ENCODE measurements at places on chromosomes 11 and 22.

GRCh38 chr11:69703453-69703767 is 412 bp downstream of the FGF19 start:
- DNase-seq = no peak
- no peak overlapping the region for H3K27ac ChIP-seq
- no peaks in the 10 kb centered on the region for H3K4me1 ChIP-seq
- H3K4me3 ChIP-seq = no peak overlapping the region
- no peaks in the 10 kb centered on the region for H3K36me3 ChIP-seq
- H3K27me3 ChIP-seq = peaks cover 62% of the 10 kb centered on the region

DNA sequence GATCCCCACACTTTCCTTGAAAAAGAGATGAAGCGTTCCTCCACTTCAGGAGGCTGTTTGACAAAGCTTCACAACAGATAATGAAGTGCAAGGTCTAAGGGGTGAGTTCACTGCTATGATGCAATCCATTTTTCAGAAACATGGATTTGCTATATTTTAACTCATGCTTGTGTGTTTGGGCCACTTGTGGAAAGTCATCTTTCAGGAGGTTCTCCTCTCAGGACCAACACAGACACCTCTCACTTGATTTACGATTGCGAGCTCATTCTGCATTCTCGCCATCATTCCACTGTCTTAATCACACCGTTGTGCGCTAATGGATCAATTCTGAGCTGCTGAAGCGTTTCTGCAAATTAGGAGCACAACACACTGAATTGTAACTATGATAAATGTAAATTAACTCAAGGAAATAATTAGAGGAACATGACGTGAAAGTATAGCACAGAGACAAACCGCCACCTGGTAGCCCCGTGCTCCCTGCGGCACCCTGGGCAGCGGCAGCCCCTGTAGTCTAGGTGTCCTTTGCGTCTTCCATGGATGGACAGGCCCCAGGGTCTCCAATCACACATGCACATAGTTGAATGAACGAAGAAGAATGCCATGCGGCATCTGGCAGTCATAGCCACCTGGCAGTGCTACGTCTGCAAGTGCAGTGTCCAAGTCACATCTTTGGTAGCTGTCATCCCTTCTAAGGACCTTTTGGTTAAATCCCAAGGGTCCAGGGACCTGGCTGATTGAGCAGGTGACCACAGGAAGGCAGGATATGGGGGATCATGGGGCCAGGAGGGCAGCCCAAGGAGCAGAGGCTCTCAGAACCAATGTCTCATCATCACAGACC is 28.1 kb upstream of the RTL6 start:
- H3K27ac ChIP-seq = no peak overlapping the region
- DNase-seq = no peak
- no peak overlapping the region for H3K4me3 ChIP-seq
- H3K36me3 ChIP-seq = no peaks in the 10 kb centered on the region
- no peaks in the 10 kb centered on the region for H3K4me1 ChIP-seq
- no peaks in the 10 kb centered on the region for H3K27me3 ChIP-seq

DNA sequence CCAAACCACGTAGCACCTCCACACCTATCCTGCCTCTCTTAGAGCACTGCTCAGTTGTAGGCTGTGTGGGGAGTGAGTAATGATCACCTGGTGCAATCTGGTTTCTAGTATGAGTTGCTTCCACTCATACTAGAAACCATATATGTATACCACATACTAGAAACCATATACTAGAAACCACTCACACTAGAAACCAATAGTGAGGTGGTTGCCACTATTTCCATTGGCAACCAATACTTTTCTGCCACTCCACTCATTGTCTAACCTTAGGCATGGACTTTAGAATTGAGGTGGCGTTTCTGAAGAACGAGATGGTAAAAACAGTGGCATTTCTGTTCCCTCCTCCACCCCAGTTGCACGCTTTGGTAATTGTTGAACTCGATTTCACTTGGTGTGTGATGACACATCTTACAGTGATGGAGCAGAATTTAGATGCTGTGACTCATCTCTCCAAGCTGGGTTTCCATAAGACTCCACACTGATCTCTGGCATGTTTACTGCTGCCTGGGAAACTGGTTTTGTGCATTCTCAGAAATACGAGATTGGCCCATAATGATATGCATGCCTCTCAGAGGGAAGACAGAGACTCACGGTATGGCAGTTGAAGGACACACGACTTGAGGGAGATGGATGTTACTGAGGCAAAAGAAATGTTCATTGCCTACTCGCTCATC is 82.9 kb downstream of the KIRREL3 start:
- H3K27me3 ChIP-seq = no peaks in the 10 kb centered on the region
- H3K4me3 ChIP-seq = no peak overlapping the region
- no peaks in the 10 kb centered on the region for H3K4me1 ChIP-seq
- no peaks in the 10 kb centered on the region for H3K36me3 ChIP-seq
- no peak for DNase-seq

DNA sequence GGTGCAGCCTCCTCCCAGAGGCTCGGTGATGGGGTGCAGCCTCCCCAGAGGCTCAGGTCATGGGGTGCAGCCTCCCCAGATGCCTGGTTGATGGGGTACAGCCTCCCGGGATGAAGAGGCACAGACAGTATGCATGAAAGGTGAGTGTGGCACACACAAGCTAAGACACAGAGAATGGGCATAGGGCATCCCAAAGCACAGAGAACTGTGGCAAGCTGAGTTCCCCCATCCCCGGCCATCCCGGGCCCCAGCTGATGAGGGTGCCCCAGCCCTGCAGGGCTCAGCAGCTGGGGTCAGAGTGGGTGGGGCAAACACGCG is 4.8 kb upstream of the SYT8 start:
- no peak overlapping the region for H3K4me3 ChIP-seq
- no peak for DNase-seq
- no peak overlapping the region for H3K27ac ChIP-seq

DNA sequence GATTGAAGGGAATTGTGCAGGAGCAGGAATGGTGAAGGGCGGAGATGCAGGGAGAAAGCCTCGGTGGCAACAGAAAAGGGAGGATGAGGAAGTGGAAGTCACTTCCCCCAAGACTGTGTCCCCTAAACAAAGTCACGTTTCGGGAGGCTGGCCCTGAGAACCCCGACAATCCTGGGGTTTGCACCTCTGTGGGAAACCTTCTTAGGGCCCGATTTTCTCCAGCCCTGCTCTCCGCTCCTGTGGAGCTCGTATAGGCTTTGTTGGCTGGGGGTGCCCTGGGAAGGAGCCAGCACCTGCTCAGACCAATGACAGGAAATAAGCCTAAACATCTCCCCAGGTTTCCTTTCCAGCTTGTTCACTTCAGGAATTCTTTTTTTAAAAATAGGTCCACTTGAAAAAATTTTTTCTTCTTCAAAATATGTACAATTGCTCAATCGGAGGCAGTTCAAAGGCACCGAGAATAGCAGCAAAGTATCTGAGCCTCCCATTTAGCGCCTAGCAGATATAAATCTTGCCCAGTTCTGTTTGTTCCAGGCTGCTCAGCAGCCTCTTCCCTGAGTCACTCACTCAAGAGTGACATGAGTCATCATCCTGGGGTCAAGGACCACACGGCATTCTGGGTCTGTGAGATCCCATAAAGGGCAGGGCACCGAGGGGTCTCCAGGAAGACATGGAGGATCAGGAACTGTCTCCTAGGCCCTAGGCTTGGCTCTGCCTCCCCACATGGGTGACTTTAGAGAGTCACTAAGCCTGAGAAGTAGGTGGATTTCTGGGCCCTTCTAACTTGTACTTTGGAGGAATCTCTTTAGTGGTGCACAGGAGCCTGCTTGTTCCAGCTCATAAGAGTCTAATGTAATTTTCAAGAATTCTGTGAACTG is 34.0 kb downstream of the IRAG1 start:
- peak overlapping the region; percentile 92 for H3K27ac ChIP-seq
- H3K4me3 ChIP-seq = no peak overlapping the region
- peaks cover 49% of the 10 kb centered on the region for H3K4me1 ChIP-seq
- peak; percentile 91 for DNase-seq
- no peaks in the 10 kb centered on the region for H3K27me3 ChIP-seq

- no peak overlapping the region for H3K4me3 ChIP-seq
- no peaks in the 10 kb centered on the region for H3K4me1 ChIP-seq
- H3K27me3 ChIP-seq = no peaks in the 10 kb centered on the region
- H3K36me3 ChIP-seq = no peaks in the 10 kb centered on the region
Observed at GRCh38 chr11:43931717-43932039, 10.8 kb upstream of the C11orf96 start.

Measured in adrenal gland (tissue), 19 donors.